ENCODE measurements at places on chromosomes 5 and 9.
A peak's percentile ranks its signal among the peaks of the same experiment; 100 is the strongest.

GRCh38 chr9:60545878-60546385 lies 368.3 kb upstream of the SPATA31A5 start:
- DNase-seq: no peak

DNA sequence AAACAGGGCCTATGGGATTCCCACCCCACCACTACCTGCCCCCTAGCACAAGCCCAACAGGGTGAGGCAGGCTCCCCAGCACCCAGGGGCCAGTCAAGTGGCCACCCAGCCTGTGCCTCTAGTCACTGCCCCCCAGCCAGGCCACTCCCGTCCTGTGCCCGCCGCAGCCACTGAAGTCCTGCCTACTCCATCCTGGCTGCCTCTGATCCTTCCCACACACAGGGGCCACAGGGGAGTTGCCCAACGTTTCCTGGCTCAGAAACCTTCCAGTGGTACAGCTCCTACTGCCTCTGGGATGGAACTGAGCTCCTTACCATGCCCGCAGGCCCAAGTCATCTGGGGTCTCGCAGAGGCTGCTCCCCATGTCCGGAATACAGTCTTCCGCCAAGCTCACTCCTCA lies 70.2 kb upstream of the STXBP1 start:
- DNase-seq: no peak

GRCh38 chr5:151947931-151948608 lies 23.4 kb upstream of the GLRA1 start:
- no peak for DNase-seq

DNA sequence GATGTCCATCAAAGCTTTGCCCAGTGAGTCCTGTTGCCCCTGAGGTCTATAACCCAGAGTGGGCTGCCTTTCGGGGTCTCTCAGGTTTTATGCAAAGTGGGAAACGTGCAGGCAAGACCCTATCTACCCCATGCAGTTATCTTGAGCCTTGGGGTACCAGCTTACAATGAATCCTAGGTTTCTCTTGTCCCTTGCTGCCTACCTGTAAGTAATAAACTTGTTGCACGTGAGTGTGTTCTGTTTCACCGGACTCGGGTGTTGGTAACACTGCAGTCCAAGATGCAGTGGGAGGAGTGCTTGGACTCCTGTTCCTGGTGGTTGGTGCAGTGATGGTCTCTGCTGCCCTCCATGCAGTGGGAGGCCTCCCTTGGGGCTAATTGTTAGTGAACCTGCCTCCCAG lies 85.6 kb upstream of the ALDH1B1 start:
- no peak for DNase-seq

GRCh38 chr5:32439086-32439642 lies 5.4 kb downstream of the ZFR start:
- no peak for DNase-seq

GRCh38 chr5:72510610-72511181 lies 3.5 kb upstream of the ZNF366 start:
- DNase-seq: no peak

GRCh38 chr9:3758816-3759576 lies 233.2 kb upstream of the RFX3 start:
- DNase-seq: no peak

DNA sequence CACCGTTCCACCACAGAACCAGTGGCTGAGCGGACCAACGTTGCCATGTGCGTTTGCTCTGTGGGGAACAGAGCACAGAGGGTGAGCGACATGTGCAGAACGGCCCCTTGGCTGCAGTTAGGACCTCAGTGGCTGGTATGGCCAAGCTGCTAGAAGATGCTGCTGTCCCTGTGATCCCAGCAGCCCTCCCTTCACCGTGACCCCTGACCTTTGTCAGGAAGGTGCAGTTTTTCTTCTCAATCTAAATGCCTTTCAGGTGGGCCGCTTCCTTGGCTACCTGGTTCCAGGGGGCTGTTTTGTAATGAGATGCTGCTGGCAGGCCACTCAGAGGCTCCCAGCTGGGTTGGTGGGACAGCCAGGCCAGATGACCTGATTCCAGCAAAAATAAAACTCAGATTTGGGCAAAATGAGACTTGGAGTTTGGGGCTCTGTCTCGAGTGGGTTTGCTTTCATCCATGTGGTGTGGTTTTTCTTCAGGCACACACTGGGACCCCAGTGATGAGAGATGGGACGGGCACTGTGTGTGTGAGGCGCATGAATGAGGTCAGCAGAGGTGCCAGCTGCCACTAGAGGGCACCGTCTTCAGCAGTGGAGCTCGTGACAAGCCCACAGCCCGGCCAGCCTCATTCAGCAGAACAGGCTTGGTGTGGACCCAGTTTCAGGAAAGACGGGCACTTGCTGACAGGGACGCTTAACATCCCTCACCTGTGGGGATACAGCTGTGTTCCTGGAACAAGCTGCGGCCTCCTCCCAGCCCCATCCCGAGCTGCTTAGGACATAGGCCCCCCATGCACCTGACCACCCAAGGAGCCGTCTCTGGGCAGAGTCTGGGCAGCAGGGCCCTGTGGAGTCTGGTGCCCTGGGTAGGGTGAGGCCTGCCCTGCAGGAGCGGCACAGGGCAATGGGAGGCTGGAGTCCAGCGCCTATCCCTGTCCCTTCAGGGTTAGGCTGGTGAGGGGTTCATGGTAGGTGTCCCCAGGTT lies 4.1 kb downstream of the MRPS2 start:
- DNase-seq: peak; percentile 44

DNA sequence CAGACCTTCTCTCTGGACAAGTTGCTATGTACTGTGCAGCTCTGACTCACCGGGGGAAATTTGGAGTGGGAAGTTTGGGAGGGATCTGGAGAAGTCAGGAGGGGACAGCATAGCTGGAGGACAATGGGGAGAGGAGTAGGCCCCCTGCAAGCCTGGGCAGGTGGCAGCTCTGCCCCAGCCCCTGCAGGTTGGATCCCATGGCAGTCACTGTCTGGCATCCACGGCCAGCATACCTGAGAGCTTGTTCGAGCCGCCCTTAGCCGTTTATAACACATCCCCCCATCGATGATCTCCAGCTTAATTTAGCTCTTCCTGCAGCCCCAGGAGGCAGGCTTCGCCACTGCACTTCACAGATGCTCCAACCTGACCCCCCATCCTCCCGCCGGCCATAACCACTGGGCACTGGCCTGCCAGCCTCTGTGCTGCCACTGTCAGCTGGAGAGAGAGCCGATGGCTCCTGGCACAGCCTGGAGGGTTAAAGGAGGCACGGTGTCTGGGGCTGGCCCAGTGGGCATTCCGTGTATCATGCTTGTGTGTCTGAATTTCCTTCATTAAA lies 57.7 kb upstream of the RNU6ATAC start:
- no peak for DNase-seq

GRCh38 chr5:39628348-39628747 lies 203.6 kb upstream of the DAB2 start:
- no peak for DNase-seq

DNA sequence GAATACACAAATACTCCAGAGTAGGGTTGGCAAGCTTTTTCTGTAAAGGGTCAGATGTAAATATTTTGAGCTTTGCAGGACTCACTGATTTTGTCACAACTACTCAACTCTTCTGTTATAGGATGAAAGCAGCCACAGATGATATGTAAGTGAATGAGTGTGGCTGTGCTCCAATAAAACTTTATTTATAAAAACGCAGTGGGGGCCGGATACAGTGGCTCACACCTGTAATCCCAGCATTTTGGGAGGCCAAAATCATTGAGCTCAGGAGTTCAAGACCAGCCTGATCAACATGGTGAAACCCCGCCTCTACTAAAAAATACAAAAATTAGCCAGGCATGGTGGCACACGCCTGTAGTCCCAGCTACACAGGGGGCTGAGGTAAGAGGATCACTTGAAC lies 69.1 kb downstream of the FBXW11 start:
- DNase-seq: no peak

Measured in memory B cell (primary cell).